Stimulated activated CD4-positive, alpha-beta T cell treated with anti-CD3 and anti-CD28 coated beads, Interleukin-2, amount 100 ng/mL, for 4 hours (primary cell): ENCODE measurements at places on chromosomes 13 and 19.

- no peak for DNase-seq
Measured at GRCh38 chr19:1085676-1086442, 9.3 kb downstream of the POLR2E start.

GRCh38 chr13:39461685-39462266 is 141.2 kb downstream of the LHFPL6 start:
- no peak for DNase-seq

DNA sequence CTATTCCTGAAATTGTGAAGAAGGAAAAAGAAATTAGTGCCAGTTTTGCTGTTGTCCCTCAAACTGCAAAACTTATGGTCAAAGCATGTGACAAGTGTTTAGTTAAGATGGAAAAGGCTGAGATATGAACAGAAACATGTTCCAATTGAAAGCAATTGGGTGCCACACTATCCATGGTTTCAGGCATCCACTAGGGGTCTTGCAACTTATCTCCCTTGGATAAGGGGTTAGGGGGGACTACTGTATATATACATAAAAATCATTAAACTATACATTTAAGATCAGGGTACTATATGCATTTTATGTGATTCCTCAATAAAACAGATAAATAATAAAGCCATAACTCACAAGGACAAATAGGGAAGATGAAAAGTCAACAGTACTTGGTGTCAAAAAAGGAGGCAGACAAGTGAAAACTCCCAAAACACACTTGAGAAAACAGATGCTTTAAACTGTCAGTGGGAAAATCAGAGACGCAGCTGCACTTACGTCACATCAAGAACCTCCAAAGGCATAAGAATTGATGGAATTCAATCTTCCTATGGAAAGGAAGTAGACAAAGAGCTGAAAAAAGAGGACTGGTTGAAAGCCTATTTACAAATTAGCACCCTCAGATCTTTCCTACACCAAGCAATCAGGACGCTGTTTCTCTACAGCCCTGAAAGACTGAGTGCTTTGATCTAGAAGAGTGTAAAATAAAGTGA is 8.1 kb downstream of the SPART start:
- no peak for DNase-seq

GRCh38 chr19:30167206-30167868 is 204.8 kb upstream of the ZNF536 start:
- DNase-seq: no peak

DNA sequence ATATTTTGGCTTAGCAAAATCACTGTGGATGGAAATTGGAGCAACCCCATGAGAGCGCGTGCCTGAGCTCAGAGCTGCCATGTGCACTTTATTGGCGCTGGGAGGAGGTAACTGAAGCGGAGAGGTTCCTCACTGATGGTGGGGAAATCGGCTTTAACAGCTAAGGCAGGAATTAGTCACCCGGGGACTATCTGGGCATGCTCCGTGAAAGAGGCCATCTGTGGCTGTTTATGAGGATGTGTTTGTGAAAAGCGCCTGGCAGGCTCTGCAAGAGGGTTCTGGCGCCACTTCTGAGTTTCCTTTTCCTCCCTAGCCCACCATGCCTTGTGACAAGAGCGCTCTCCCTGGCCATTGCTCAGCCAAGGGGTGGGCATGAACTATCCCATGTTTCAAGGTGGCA is 815.6 kb downstream of the UQCRFS1 start:
- no peak for DNase-seq

DNA sequence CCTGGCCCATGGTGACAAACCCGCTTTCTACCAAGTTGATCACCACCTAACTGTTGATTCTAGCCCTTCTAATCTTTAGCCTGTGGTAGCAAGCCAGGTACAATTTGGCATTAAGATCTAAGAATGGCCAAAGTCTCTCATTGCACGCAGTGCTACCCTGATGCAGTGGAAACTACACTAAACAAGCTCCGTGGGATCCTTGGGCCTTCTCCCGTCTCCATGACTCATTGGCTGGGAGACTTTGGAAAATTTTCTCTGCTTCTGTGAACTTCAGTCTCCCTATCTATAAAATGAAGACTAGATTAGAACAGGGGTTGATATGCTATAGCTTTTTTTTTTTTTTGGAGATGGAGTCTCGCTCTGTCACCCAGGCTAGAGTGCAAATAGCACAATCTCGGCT is 223.0 kb downstream of the TSHZ3 start:
- DNase-seq: no peak

- DNase-seq: peak; percentile 71
Measured at GRCh38 chr19:13212759-13213330, 62.6 kb downstream of the IER2 start.

DNA sequence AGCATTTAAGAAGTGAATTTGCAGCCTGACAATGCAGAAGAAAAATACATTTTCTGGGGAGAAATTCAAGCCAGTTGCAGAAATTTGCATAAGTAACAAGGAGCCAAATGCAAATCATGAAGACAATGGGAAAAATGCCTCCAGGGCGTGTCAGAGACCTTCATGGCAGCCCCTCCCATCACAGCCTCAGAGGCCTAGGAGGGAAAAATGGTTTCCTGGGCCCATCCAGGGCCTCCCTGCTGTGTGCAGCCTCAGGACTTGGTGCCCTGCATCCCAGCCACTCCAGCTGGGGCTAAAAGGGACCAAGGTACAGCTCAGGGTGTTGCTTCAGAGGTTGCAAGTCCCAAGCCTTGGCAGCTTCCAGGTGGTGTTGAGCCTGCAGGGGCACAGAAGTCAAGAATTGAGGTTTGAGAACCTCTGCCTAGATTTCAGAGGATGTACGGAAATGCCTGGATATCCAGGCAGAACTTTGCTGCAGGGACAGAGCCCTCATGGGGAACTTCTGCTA is 16.7 kb upstream of the ITM2B start:
- no peak for DNase-seq

- no peak for DNase-seq
Measured at GRCh38 chr13:52651897-52652195, 790 bp upstream of the SUGT1 start.

DNA sequence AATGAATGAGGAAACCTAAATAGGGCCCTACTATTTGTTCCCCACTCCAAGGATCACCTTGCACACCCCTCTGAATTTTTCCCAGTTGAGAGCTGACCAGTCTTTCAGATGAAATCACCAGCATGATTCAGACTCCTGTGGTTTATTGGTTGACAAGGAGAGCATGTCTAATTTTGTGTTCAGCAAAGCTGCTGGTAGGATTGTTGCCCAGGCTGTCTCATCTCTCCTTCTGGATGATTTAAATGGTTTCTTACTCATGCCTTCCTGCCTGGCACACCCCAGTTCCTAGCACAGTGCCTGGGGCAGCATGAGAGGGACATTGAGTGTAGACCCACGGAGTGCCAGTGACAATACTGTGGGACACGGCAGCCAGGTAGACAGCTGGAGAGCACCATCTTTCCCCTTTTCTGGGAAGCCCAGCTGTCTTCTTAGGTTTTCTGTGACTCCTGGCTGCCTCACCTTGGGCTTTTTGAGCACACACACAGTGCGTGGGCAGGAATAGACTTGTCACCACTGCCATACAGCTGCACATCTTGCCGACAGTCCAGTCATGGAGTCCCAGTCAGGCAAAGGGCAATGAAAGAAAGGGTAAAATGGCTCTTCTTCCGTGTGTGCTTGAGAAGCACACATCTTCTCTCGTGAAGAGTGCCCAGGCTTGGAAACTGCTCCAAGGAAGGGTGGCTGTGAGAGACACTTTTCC is 12.3 kb downstream of the FGF9 start:
- DNase-seq: no peak

- DNase-seq: no peak
Measured at GRCh38 chr19:43546581-43546980, 13.6 kb downstream of the ZNF575 start.

GRCh38 chr19:5246554-5247155 is 94.0 kb downstream of the PTPRS start:
- no peak for DNase-seq

- peak; percentile 24 for DNase-seq
Measured at GRCh38 chr13:49444524-49445395, 686 bp downstream of the SETDB2 start.

DNA sequence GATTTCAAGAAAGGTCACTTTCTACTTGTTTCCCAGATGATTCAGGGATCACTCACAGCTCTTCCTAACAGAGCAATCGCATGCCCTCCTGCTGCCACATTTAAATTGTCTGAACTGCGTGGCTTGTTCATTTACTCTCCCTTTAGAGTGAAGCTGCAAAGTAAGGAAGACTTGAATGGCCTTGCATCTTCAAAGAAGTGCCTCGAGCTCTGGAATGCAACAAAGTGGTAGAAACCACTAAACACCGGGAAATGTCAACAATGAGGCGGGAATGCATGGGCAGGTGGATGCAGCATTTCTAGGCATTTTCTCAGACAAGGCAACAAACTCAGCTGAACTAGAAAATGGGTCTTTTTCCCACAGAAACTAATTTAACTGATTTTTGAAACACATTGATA is 10.3 kb upstream of the DACH1 start:
- DNase-seq: no peak
